Hypothalamus (tissue), 51 donors: ENCODE measurements at places on chromosomes 1 and 21.

- DNase-seq: no peak
These were observed 21.1 kb upstream of the GPR157 start for GRCh38 chr1:9149837-9150581.

- DNase-seq: no peak
These were observed 1.6 kb downstream of the S100A16 start for GRCh38 chr1:153611356-153611755.

DNA sequence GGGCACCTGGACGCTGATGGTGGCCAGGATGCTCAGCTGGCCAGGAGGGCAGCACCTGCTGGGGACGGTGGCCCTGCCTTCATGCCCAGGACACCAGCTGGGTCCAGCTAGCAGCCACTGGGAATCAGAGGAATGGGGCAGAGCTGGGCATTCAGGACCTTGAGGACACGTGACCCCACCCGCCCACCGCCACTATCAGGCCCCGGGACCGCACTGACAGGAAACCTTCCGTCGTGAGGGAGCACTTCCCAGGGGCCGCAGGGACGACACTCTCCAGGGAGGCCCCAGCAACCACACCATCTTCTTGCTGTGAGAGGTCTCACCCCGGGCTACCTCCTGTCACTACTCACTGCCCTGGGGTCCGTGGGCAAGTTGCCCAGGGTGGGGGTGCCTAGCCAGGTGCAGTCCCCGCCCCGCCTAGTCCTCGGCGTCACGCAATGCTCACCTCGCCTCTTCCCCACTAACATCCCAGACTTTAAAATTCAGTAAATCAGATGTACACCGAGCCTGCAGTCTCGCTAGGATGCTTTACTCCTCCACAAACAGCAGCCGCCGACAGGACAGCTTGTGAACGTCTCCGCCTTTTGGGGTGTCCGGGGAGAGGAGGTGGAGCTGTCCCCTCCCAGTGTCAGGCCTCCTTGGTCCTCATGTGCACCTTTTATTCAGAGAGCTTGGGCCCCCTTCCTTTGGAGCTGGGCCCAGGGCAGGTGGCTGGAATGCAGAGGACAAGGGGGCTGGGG lies 4.9 kb downstream of the VWA1 start:
- no peak for DNase-seq

DNA sequence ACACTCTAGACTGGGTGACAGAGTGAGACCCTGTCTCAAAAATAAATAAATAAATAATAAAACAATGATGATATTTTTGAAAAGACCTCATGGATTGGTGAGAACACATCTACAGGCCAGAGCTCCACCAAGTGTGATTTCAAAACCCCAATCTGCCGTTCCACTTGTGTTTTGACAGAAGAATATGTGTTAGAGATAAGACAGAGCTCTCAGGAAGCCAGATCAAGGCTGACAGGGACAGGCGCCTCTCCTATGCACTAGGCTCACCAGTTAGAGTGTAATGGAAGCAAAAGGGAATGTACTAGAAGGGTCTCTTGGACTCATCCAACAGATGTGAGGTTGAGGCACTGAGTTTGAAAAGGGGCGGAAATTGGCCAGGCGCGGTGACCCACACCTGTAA lies 110.7 kb upstream of the ERRFI1 start:
- no peak for DNase-seq

DNA sequence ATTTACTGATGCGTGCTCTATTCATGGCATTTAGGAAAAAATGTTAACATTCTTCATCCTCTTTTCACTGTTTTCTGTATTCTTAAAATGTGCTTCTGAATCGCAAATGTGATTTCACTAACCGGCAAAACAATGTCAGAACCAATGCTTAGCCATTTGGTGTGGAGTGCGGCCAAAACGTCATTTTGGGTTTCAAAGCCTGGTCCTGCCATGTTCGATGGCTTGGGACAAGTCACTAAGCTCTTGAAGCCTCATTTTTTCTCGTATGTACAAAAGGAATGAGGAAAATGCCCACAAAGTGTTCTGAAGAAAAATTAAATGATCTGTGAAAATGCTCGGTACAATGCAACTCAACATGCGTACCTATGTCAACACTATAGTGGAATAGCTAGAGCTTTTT lies 175.3 kb downstream of the APP start:
- DNase-seq: peak; percentile 38

DNA sequence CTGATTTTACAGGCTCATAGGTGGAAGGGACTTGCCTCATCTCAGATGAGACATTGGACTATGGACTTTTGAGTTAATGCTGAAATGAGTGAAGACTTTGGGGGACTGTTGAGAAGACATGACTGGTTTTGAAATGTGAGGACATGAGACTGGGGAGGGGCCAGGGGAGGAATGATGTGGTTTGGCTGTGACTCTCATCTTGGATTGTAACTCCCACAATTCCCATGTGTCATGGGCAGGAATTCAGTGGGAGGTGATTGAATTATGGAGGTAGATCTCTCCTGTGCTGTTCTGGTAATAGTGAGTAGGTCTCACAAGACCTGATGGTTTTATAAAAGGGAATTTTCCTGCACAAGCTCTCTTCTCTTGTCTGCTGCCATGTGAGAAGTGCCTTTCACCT lies 20.8 kb downstream of the SCYL3 start:
- no peak for DNase-seq

GRCh38 chr1:31326461-31326860 lies 29.6 kb downstream of the ZCCHC17 start:
- no peak for DNase-seq
